ENCODE measurements at places on chromosomes 3 and 15.

GRCh38 chr3:197356741-197357140, 58.3 kb upstream of the DLG1 start:
- no peak for DNase-seq

DNA sequence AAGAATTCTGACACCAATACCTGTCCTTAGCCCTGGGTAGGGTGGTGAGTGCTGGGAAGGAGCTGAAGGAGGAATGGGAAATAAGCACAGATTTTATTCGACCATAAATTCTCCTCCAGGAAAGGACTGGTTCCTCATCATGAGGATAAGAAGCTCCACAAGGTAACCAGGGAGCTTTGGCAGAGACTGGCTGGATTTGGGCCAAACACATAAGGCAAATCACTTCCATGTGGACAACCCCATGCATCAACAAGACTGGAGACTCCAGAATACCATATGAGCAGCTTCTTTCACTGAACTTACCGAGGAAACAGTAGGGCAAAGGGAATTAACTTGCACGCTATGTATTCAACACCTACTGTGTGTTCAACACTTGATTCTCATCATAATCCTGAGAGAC, 312.5 kb downstream of the NTRK3 start:
- DNase-seq = no peak

- no peak for DNase-seq
These were observed 47.7 kb downstream of the ANXA2 start for GRCh38 chr15:60350108-60350507.

DNA sequence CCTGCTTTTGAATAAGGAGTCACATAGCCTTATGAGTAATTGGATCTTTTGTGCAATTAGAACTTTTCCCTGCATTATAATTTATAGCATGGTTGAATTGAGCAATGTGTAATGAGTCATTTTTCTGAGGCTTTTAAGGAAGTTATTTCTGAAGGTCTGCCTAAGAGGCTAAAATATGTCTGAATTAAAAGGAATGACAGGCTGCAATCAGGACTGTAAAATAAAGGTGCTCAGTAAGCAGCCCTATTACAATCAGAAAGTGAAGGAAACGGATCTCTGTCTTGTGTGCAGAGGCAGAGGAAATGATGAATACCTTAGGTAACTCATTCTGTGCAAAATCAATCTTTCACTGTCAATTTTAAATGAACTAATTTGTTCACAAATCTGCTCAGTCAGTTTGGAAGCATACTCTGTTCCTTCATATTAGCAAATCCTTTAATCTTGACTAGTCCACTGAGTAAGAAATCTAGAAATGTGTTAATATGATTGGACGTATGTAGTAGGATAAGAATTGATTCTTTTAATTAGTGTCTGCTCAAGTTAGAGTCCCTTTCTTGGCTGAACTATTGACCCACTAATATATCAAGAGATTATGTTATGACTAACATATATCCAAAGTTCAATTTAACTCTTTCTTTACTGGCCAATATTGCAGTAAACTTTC, 290.1 kb downstream of the ZIC1 start:
- DNase-seq = no peak

DNA sequence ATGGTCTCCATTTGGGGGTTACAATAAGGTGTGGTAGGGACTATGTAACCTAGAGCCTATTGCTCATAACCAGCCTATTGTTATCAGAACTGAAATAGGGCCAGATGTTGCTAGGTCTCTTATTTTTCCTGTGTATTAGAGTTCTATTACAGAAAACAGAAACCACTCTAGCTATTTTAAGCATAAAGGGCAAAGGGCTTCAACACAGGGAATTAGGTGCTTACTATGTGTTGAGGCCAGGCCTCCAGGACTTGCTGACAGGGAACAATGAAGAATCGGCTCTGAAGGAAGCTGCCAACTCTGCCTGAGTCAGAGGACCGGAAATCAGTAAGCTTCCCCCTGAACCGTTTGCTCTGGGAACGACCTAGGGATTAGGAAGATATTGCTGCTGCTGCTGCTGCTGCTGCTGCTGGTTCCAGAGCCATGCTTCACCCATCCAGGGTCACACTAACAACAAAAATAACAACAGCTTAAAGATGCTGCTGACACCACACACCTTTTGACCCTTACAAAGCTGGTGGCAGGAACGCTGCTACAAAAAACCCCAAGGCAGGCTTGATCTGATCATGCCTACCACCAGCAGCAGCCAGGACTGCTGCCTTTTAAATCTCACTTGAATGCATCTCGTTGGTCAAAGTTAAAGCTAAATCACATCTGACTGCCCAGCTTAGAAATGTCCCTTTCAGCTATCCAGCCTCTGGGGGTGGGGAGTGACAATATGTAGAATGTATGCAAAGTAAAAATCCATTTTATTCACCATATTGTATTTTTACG, 276.9 kb upstream of the IL12A start:
- DNase-seq = no peak

DNA sequence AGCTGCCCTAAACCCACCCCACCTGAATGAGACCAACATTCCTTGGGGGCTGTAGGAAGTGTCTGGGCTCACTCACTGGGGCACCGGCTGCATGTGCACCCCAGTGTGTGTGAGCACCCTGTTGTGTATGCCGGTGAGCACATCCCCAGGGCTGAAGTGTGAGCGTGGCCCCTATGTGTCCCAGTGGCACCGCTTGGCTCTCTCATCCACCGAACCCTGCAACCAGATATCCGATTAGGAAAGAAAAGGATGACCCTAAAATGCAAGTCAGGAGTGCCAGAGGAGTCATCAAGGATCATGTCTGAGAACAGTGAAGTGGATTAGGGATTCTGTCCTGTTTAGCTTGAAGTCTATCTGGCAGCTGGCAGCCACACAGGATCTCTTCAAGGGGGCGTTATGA, 84.0 kb upstream of the ALDH1L1 start:
- DNase-seq = no peak

Data from activated naive CD4-positive, alpha-beta T cell (primary cell).